ENCODE measurements at places on chromosomes 6 and 20. TPM values are rescaled to one million over a fixed set of nuclear protein-coding genes. Genes with fewer than 3 reads are reported as not detected.

The AVP gene
- total RNA-seq, result not detected

The HLA-DMB gene
- total RNA-seq, result not detected

The RIPPLY2 gene
- not detected for total RNA-seq

The CALHM6 gene
- total RNA-seq, result not detected

The TP53TG5 gene
- total RNA-seq, result not detected

The PLCB4 gene
- total RNA-seq, result 9.5 TPM

The ENPP1 gene
- total RNA-seq, result 53.7 TPM

The EFCAB8 gene
- total RNA-seq, result not detected

The SRXN1 gene
- 83.3 TPM for total RNA-seq

The MOXD1 gene
- total RNA-seq, result 528 TPM

The TCF15 gene
- total RNA-seq, result not detected

The MAP7 gene
- 1.9 TPM for total RNA-seq

The NRSN1 gene
- not detected for total RNA-seq

The CNR1 gene
- total RNA-seq, result not detected

The DNMT3B gene
- 1.5 TPM for total RNA-seq

The MUC21 gene
- not detected for total RNA-seq

The IRAK1BP1 gene
- total RNA-seq, result 4.6 TPM

The TAPBP gene
- total RNA-seq, result 68.7 TPM

The MDFI gene
- total RNA-seq, result 1.4 TPM

The HTR1B gene
- total RNA-seq, result not detected

The CRIP3 gene
- total RNA-seq, result not detected

The COL19A1 gene
- not detected for total RNA-seq

The SLC52A3 gene
- not detected for total RNA-seq

The PBOV1 gene
- total RNA-seq, result not detected

The CHD6 gene
- total RNA-seq, result 12.6 TPM

The PNLDC1 gene
- not detected for total RNA-seq

The HCK gene
- total RNA-seq, result not detected

The C6orf52 gene
- not detected for total RNA-seq

Measured in GM23248 (cell line).